ENCODE measurements at places on chromosomes 16 and 17.

DNA sequence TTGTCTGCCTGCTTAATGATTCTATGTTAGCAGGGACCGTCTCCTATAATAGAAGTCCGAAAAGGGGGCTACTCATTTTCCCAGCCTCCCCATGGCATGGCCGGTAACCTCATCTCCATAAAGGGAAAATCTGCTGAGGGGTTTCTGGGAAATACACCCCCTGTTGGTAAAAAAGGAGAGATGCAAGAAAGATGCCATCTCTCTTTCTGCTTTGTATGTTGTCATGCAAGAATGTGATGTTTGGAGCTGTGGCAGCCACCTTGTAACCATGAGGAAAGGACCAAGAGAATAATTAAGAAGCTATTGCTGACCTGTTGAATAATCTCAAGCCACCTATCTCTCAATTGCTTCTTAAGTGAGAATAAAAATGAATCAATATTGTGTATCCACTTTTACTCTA, 94.8 kb upstream of the XYLT1 start:
- no peak for ATAC-seq

DNA sequence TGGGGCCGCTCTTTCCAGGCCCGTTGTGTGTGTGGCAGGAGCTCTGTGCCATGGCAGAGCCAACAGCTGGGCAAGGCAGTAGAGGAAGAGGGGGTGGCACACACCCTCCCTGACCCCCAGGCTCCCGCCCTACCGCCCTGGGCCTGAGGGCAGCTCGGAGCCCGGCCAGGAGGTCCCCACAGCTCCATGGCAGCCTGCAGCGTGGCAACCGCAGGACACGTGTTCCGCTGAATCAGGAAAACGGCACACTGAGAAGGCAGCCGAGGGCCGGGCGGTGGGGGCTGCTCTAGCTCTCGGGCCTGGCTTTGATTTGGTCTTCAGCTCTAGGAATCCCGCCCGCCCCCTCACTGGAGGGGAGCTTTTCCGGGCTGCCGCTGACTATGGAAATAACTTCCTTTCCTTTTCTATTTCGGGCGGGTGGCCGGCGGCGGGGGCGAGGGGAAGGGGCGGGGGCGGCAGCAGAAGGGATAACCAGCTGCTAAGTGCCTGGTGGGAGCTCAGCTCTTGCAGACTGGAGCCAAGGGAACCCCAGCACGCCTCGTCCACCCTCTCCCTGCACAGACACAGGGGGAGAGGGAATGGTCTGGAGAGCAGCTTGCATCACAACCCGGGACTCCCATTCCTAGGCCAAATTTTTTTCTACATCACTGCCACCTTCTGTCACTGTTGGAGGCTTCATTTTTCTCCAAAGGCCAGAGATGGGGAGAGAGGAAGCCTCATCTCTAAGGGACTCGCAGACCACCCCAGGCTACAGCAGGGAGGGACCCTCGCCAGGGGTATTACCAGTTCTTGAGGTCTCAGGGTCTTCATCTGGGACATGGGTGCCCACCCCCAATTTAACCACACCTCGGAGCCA, 24.8 kb upstream of the MRPS23 start:
- ATAC-seq = peak; percentile 76

DNA sequence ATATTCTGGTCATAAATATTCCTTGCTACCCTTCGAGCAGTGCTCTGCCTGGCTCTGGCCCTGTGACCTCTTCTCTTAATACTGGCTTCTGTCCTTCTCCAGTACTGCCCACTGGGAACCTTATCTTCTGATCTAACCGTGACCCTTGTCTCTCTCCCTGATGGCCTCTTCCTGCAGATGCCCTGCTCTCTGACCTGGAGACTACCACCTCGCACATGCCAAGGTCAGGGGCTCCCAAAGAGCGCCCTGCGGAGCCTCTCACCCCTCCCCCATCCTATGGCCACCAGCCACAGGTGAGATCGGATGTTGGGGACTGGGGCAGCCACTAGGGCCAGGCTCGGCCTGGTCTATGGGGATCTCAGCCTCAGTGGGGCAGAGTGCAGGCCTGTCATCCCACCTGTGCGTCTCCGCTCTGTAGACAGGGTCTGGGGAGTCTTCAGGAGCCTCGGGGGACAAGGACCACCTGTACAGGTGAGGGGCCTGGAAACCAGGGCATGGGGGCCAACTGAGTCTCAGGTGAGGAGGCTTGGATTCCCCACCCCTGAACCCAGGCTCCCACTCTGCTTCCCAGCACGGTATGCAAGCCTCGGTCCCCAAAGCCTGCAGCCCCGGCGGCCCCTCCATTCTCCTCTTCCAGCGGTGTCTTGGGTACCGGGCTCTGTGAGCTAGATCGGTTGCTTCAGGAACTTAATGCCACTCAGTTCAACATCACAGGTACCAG, 1.5 kb downstream of the TGFB1I1 start:
- ATAC-seq = no peak

DNA sequence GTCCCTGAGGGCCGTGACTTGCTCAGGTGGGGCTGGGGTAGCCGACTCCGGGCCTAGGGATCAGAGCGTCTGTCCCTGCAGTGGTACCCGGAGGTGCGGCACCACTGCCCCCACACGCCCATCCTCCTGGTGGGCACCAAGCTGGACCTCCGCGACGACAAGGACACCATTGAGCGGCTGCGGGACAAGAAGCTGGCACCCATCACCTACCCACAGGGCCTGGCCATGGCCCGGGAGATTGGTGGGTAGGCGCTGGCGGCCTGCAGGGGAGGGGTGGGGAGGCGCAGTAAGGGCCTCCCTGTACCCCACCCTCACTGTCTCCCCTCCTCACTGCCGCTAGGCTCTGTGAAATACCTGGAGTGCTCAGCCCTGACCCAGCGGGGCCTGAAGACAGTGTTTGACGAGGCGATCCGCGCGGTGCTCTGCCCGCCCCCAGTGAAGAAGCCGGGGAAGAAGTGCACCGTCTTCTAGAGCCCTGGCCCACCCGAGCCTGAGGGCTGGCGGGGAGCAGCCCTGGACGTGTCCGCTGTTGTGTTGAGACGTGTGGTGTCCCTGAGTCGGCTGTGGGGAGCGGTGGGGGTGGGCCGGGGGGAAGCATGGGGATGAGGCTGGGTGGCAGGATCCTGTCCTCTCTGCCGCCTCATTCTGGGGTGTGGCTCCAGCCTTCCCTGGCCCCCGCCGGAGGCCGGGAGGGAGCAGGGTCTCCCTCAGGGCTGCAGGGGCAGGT, 2.0 kb downstream of the RAC3 start:
- no peak for ATAC-seq

DNA sequence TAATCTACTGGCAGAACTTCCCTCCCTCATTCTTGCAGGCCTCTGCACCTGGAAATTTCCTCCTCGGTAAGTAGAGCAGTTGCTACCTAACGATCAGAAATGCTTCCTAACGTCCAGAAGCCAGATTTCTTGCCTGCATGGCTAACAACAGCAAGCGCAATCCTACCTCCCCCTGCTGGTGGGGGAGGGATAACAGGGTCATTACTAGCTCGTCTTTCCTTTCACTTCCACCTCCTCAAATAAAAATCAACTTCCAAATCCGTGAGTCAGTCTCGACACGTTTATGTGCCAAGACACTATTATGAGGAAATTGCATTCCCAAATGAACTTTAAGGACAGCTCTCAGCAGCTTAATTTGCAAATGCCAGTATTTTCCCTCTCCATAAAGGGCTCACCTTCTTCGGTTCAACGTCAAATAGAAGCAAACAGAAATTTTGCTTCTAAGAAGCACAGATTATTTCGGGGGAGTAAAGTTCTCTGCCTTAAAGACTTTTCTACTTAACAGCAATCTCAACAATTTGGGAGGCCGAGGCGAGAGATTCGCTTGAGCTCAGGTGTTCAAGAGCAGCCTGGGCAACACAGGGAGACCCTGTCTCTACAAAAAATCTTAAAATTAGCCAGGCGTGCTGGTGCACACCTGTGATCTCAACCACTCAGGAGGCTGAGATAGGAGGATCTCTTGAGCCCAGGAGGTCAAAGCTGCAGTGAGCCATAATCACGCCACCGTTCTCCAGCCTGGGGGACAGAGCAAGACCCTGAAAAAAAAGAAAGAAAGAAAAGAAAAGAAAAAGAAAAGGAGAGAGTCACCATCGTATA, 188.6 kb upstream of the PSMD7 start:
- ATAC-seq = no peak

DNA sequence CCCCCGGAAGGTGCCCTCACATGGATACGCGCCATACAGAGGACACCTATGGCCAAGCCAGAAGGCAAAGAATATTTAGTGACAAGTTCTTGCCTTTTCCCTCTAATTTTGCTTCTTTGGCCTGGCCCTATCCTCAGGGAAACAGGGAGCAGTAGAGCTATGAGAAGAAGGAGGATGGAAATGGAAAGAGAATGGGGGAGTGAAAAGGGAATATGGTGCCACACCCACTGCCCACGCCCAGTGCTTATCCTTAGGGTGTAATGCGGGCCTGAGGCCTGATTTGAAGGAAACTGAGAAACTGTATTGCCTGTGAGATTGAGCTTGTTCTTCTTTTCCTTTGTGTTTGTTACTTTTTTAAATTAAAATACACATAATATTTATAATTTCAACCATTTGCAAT, 255.1 kb downstream of the HS3ST3A1 start:
- no peak for ATAC-seq

- ATAC-seq = no peak
These were observed 130.7 kb downstream of the C16orf95 start for GRCh38 chr16:87186446-87186845.

DNA sequence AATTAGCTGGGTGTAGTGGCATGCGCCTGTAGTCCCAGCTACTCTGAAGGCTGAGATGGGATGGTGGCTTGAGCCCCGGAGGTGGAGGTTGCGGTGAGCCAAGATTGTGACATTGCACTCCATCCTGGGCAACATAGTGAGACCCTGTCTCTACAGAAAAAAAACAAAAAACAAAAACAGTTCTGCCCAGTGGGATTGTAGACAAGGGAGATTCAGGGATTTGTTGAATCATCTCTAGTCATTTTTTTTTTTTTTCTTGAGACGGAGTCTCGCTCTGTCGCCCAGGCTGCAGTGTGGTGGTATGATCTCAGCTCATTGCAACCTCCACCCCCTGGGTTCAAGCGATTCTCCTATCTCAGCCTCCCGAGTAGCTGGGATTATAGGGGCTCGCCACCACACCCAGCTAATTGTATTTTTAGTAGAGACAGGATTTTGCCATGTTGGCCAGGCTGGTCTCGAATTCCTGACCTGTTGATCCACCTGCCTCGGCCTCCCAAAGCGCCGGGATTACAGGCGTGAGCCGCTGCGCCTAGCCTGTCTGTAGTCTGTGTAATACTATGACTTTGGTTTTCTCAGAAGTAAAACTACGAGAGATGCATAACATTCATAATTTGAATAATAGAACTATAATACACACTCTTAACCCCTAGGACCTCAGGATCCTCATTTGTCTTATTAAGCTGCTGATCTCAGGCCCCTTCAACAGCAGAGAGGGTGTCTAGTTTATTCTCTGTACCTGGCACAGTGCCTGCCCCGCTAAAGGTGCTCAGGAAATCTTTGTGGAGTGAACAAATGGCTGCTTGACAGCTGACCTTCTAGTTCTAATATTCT, 1.4 kb downstream of the TEN1 start:
- no peak for ATAC-seq

- no peak for ATAC-seq
These were observed 7.7 kb downstream of the GINS3 start for GRCh38 chr16:58399718-58400633.

- peak; percentile 72 for ATAC-seq
These were observed 150.3 kb downstream of the IRX3 start for GRCh38 chr16:54136276-54136625.

DNA sequence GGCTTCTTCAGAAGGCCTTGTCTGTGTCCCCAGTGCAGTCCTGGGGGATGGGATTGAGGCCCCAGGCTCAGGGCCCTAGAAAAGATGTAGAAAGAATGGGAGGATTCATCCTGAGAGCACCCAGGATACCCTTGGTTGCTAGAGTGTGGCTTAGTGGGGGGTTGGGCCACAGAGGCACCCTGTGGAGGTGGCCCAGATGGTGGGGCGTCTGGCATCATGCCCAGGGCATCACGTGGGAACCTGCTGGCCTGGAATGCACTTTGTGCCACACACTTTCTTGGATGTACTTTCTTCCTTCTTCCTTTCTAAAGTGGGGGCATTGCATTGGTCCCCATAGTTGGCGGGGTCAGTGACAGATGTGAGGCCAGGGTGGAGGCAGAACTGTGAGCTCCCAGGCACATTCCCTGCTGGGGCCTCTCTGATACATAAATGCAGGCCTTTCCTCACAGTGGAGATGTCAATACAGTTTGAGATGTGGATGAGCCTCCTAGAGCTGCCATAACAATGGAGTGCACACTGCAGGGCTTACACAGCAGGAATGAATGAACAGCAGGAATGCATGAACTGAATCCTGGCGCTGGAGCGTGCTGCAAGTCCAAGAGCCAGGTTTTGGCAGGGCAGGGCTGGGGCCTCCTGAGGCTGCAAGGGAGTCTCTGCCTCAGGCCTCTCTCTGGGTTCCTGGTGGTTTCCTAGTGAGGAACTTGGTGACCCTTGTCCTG, 43.3 kb downstream of the MGAT5B start:
- no peak for ATAC-seq

GRCh38 chr17:13647543-13648021, 45.9 kb upstream of the HS3ST3A1 start:
- 0 out of 3 replicates have a peak, but pooled peaks have one; percentile 21 for ATAC-seq

GRCh38 chr16:50202926-50203624, 50.0 kb downstream of the TENT4B start:
- peak; percentile 91 for ATAC-seq
